ENCODE measurements at places on chromosomes 5 and 9.

- no peak for DNase-seq
Observed at GRCh38 chr5:75525344-75525743, 13.7 kb downstream of the POLK start.

DNA sequence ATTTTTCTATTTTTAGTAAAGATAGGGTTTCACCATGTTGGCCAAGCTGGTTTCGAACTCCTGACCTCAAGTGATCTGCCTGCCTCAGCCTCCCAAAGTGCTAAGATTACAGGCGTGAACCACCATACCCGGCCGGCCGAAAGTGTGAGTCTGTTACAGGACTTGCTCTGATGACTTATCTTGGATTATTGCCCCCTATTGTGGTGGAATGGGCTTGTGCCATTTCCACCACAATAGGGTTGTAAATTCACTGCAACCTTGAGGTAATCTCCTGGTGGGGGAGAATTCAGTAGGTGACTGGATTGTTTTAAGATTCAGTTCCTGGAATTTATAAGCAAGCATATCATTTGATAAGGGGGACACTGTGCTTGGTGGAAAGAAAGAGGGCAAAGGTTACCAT lies 15.0 kb upstream of the HMGCR start:
- no peak for DNase-seq

DNA sequence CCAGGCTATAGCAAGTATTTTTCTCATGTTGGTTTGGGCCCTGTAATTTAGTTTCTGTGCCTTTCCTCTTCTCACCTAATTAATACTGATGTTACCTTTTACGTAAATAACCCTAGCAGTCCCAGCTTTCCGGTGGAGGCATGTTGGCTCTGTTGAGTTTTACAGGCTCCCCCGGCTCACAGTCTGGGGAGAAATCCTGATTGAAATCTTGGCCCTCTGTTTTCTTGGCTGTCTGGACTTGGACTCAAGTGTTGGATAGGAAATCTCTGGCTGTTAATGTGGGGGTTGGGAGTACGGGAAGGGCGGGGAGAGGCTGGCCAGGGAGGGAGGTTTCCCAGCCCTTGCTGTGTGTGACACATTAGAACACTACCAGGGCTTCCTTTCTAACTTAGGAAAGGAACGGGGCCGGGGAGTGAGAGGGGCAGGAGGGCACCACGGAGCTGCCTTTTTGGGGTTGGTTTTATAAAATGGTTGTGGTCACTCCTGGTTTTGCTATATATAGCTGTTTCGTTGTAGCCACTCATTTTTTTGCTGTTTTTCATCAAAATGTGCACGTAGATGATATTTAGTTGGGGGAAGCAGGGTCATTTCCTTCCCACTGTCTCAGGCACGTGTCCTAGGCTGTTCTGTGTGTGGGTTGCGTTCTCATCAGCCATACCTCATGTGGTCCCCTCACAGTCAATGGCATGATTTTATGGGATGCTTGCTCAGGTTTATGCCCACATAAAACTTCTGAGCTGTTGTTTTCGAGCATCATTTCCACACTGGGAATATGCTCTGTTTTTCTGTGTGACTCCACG lies 11.0 kb downstream of the TRIO start:
- DNase-seq = peak; percentile 89

DNA sequence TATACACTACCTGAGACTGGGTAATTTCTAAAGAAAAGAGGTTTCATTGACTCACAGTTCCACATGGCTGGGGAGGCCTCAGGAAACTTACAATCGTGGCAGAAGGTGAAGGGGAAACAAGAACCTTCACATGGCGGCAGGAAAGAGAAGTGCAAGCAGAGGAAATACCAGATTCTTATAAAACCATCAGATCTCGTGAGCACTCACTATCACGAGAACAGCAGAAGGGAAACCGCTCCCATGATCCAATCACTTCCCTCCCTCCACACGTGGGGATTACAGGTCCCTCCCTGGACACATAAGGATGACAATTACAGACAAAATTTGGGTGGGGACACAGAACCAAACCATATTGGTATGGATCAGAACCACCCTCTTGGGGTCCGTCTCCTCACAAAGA lies 44.2 kb upstream of the SPIN1 start:
- DNase-seq = no peak

DNA sequence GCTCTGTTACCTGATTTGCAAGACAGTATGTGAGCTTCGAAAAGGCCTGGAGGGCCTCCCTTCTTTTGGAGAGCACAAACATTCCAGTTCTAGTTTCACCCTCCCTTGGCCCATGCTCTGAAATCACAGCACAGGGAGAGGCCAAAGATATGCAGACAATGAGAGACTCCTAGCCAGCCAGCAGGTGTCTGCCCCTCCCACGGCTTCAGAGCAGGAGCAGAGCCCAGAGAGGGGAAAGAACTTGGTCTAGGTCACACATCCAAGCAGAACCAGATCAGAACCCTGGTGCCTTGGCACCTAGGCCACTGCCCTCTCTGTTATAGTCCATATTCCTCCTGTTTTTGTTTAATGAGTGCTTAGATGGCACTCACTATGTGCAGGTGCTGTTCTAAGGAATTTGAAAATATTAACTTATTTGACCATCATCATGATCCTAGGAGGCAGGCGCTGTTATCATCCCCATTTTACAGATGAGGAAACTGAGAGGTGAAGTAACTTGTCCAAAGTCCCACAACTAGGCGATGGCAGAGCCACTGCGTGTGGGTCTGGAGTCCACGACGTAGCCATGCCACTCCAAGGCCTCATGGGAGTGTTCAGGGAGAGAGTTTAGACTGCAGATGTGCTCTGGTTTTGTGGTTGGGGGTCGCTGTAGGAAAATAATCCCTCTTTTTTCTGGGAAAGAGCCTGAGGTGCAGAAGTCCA lies 27.2 kb downstream of the TMOD1 start:
- peak; percentile 17 for DNase-seq

- DNase-seq = no peak
Observed at GRCh38 chr5:172048539-172049101, 42.2 kb upstream of the FBXW11 start.
